ENCODE measurements at places on chromosomes 7 and 10. TPM values are rescaled to one million over a fixed set of nuclear protein-coding genes. Genes with fewer than 3 reads are reported as not detected.

Gene IGFBP1
- not detected for polyA plus RNA-seq

Gene OR9A4
- not detected for polyA plus RNA-seq

Gene PDIA4
- 97.1 TPM for polyA plus RNA-seq

Gene CFAP69
- 0.67 TPM for polyA plus RNA-seq

Gene VAX1
- polyA plus RNA-seq, result not detected

Gene WNT8B
- polyA plus RNA-seq, result not detected

Gene THAP5
- 6.6 TPM for polyA plus RNA-seq

Gene PPP1R9A
- polyA plus RNA-seq, result 0.03 TPM

Gene FAM25A
- polyA plus RNA-seq, result 27.6 TPM

Gene GSAP
- 2.8 TPM for polyA plus RNA-seq

Gene FAM241B
- polyA plus RNA-seq, result 8.3 TPM

Gene PRSS2
- polyA plus RNA-seq, result not detected

Gene FOXI2
- polyA plus RNA-seq, result not detected

Gene SP8
- 0.17 TPM for polyA plus RNA-seq

Gene NKX6-2
- polyA plus RNA-seq, result not detected

Gene DNAJB9
- polyA plus RNA-seq, result 6.5 TPM

Gene AKR1C8
- not detected for polyA plus RNA-seq

Gene XRCC2
- 2.0 TPM for polyA plus RNA-seq

Gene ZNF777
- polyA plus RNA-seq, result 5.6 TPM

Gene CYP2C9
- polyA plus RNA-seq, result not detected

Gene SPDYE8
- not detected for polyA plus RNA-seq

Gene FFAR4
- not detected for polyA plus RNA-seq

Gene GARS1
- polyA plus RNA-seq, result 545 TPM

Gene PRF1
- polyA plus RNA-seq, result not detected

Gene ASZ1
- not detected for polyA plus RNA-seq

Gene SPDYE16
- polyA plus RNA-seq, result not detected

Gene FRMD4A
- polyA plus RNA-seq, result 12.1 TPM

Gene OIT3
- polyA plus RNA-seq, result not detected

Gene SPDYE9
- not detected for polyA plus RNA-seq

Gene TSPAN12
- polyA plus RNA-seq, result 0.82 TPM

Gene INA
- 3.4 TPM for polyA plus RNA-seq

Measured in keratinocyte (primary cell).